ENCODE measurements at places on chromosomes 4 and X.

GRCh38 chrX:13376857-13377549, 57.1 kb upstream of the ATXN3L start:
- DNase-seq: no peak

DNA sequence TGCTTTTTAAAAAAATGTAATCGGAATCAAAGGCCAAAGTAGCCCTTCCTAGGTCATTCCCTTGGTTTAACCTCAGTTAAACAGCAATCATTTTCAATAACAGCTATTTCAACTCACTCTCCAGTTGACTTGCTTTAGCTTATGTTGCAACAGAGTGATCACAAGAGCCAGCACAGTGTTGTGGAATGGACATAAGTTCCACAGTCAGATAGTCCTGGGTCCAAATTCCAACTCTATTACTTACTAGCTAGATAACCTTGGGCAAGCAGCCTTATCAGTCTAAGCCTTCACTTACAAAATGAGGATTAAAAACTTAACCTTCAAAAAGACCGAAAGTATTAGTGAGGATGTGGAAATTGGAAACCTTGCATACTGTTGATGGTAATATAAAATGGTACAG, 9.2 kb upstream of the GPC3 start:
- DNase-seq: no peak

DNA sequence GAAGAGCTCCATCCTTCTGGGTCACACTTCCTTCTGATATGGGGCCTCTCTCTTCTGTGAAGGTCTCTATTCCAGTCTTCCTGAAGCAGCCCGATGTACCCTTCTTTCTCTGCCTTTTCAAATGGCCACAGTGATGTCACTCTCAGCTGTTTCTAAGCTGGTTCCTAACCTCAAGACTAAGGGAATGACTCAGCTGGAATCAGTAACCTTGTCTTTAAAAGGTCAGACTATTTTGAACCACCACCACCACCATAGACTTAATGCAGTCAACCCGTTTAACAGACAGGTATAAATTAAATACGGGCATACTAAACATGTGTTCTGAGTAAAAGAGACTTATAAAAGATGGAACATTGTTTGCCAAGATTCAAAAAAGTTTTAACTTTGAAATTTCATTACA, 121.0 kb downstream of the PPA2 start:
- peak; percentile 53 for DNase-seq

GRCh38 chr4:174023641-174024040, 259.8 kb downstream of the FBXO8 start:
- no peak for DNase-seq

DNA sequence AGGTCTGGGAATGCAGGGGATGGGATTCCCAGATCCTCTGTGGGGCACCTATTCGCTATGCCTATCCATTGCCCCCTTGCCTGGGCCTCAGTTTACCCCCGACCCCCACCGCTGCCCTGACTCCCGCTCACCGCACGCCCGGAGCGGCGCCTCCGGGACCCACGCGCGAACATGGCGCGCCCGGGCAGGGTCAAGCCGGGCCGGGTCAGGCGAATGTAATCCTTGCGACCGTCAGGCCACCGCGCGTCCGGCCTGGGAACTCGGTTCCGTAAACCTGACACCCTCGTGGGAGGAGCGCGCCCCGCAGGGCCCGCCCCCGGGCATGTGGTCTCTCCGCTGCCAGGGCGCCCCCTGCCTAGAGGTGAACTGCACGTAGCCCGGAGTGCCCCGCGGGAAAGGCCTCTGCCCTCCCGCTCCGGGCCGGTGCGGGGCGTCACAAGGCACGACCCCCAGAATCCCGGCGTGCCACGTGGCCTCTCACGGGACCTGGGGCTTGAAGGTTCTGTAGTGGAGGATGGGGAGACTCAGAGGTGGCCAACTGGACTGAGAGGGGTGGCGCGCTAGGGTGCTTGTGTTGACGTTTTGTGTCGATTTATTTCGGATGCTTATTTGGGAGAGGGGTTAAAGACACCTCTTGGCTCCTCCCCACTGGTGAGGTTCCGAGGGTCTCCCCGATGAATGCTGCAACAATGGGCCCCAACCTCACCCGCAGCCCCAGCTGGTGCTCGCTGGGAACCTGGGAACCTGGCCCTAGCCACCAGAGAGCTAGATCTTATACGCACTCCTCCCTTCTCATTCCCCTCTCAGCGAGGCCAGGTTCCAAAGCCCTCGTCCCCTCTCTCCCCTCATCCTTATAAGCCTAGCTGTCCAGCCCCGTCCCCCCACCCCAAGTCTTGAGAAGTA, at the start of gene PRICKLE3:
PRICKLE3 (minus strand) TSS at position 249 of the 903 bp plus-strand sequence; CDS start at position 173, 76 bp downstream.
- peak; percentile 89 for DNase-seq

DNA sequence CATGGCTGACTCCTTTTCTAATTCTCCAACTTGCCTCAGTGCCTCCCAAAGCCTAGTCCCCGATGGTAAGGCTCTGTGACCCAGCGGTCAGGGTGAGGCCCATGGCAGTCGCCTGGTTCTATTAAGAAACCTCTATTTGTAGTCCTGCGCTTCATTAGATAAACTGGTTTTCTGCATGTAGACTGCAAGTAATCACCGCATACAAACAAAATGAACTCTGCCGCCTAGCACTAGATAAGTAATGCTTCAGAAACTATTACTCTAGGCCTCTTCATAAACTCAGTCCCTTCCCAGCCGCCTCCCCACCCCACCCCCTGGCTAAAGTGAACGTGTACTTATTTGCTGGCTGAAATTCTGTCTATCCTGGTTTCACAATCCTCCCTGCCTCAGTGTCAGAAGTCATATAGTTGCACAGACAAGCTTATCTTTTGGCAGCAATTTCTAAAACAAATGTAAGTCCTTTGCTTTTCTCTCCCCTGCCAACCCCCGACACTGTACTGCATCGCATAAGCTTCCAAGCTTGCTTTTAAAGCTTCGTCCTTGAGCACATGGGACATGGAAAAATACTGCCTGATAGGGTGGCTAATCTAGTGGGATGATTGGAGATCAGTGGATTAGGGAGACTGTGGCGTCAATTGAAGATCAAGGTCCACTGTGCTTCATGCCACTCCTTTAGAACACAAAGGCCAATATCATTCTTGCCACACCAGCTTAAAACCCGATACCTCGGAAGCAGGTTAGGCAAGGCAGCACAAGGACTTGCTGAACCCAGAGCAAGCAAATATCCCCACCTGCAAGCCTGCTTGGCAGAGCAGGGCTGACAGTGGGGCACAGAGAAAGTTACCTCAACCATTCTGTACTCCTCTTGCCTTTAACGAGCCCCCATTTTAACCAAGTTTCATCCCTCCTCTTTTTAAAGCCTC, 125.8 kb downstream of the IRF2 start:
- no peak for DNase-seq

DNA sequence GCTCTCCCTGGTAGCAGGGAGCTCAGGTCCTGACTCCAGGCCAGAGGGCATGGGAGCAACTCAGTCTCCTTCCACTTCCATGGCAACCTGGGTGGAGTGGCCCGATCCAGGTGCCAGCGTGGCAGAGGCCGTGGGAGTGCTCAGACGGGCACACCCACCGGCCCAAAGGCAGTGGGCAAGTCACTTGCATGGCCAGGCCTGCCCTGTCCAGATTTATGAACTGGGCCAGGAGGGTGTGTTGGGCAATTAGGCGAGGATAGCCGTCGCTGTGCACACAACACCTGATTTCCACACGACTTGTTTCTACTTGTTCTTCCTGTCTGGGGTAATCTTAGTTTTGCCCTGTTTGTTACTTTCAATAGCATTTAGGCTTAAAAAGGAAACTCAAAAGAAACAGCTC, 55.5 kb upstream of the NYX start:
- DNase-seq: no peak

DNA sequence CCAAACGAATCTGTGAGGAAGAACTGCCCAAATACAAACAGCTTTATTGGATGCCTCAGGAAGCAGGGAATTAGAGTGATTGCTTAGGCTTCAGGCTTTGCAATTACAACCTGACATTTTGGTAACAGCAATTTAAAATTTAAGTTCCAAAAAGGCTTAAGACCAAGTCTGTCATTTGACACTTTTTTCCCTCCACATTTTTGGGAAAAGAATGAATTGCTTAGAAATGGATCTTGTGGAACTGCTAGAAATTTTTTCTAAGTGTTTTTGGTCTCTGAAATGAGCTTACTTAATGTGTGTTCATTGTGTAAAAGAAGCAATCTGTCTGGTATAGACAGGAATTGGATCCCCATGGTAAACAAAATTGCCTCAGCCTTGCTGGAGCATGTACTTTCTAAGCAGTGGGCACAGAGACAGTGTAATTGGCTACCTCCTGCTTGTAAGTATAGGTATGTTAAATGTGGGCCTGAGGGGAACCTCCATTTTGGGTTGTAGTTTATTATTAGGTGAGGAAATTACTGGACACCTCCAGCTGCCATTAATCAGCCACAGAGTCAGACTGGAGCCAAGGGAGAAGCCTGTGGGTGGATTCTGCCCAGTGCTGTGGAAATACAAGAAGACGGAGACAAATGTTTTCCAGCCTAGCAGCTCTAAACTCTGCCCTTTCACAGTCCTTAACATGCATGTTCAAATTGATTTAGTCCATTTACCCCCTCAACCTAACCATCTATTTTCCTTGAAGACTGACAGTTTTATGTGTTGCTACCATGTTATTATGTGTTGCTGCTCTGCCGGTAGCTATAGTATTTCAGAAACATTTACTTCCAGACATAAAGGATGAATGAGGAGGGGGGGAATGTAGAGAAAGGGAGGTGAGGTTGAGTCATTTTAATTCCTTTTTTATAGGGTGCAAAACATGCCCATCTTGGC, 473.0 kb downstream of the SPRY1 start:
- DNase-seq: no peak

- no peak for DNase-seq
Measured at GRCh38 chrX:121114691-121115090, 67.3 kb downstream of the GLUD2 start.

- no peak for DNase-seq
Measured at GRCh38 chr4:150462743-150463142, 119.2 kb upstream of the MAB21L2 start.

- DNase-seq: no peak
Measured at GRCh38 chrX:41971346-41971745, 48.0 kb upstream of the CASK start.

- peak; percentile 64 for DNase-seq
Measured at GRCh38 chr4:174580597-174580996, 58.3 kb upstream of the HPGD start.

DNA sequence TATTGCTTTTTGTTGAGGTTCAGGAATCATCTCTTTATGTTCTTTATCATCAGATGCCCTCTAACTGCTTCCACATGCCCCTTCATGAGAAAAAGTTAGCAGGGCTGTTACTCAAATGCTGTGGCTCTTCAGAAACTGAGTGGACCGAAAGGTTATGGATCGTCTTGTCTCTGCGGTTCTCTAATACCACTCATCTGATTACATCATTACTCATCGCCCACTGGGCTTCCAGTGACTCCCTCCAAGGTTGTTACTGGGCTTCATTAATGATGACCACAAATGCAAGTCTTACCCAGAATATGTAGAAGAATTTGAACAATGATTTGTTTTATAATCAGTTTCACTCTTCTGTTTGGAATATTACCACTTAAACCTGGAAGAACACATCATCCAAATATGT, 67.7 kb downstream of the RWDD4 start:
- DNase-seq: no peak

- DNase-seq: no peak
Measured at GRCh38 chr4:26284536-26284935, 36.3 kb upstream of the RBPJ start.

DNA sequence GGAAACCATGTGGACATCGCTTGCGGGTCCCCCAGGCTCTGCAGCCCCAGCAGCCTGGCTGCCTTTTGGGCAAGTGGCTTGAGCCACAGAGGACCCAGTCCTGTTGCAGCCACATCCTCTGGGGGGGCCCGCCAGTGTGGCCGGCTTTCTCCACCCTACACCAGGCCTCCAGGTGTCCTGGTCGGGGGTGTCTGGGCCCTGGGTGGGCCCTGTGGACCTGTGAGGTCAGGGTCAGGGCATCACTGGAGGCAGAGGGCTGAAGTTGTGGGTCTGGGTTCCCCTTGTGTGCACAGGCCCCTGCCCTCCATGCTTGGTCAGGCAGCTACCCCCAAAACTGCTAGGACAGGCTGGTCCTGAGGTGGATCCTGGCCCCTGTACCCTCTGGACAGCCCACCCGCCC, 3.3 kb upstream of the MSANTD1 start:
- DNase-seq: no peak

GRCh38 chrX:15416133-15416993, 32.1 kb upstream of the VEGFD start:
- no peak for DNase-seq

DNA sequence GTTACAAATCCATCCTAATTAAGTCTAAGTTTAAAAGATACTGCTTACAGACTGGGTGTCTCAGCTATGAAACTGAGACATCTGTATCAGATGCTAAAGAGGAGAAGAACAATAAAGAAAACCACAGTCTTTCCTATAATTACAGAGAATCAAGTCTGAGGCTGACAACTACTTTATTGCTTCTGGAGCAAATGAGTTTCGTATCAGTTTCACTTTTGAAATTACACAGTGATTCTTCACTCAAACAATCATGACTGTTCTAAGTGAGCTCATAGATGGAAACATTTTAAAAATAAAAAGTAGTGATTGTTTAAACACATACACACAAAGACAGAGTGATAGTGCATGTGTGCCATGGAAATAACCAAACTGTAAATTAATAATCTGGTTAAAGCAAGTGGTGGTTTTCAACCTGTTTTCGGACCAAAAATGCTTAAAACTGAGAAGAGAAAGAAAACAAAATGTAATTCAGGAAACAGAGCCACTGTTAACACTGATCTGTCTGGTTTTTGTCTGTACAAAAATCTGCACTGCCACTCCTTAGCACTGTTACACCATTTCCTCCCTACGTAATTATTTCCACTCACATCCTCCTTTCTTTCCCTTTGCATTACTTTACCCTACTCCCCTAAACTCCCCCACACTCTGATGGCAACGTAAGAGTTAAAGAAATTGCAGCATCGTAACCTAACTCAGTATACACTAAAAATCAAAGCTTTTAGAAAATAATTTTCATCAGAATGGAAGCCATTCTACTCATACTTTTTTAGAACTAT, 12.5 kb downstream of the RFC1 start:
- DNase-seq: peak; percentile 84

DNA sequence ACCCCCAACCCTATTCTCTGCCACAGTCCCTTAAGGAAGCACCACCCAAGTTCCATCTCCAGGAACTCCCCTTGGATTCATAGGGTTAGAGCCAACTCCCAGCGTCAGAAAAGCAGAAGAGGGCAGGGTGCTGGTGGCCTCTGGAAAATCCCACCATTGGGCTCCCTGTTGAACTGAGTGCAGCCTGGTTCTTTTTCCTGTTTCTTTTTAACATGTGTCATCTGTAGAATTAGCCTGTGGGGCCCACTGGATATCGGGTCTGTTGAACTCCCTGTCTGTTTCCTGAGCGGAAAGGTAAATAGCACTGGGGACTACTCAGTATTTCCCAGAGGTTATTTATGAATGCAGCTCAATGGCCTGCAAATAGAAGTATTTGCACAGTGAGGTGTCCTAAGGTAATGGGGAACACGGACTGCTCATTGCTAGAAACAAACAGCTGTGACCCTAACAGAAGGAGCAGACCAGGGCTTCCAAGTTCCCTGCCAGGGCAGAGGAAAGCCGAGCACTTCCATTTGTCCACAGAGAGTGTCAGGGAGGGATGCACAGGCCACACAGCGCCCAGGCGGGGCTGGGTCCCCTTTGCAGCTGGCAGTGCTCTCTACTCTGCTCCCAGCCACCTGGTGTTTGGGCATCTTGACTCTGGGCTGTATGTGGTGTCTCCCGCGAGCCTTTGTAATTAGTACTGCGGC, 102.6 kb downstream of the FHDC1 start:
- DNase-seq: peak; percentile 86

- DNase-seq: no peak
Measured at GRCh38 chr4:40059362-40059761, 2.7 kb downstream of the N4BP2 start.

Data from suppressor macrophage treated with lipopolysaccharide for 1 hour (primary cell).